ENCODE measurements at places on chromosomes 6 and 20.

GRCh38 chr6:160960839-160961238 is 30.7 kb upstream of the MAP3K4 start:
- DNase-seq = no peak
- H3K36me3 ChIP-seq = no peaks in the 10 kb centered on the region
- no peaks in the 10 kb centered on the region for H3K27me3 ChIP-seq

DNA sequence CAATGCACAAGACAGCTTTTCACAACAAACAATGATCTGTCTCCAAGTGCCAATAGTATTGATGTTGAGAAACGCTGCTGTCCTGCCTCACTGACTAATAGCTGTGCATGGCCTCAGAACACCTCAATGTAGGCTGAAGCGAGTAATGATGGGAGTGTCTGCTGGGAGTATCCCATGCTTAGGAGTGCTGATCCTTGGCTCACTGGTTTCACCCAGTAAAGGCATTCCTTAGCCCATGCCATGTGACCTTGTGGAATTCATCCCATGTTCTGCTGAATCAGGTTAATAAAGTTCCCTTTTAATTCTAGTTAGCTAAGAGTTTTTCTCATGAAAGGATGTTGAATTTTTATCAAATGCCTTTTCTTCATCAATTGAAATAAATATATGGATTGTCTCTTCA is 3.8 kb upstream of the WFDC12 start:
- no peak for DNase-seq
- H3K36me3 ChIP-seq = no peaks in the 10 kb centered on the region
- H3K27me3 ChIP-seq = no peaks in the 10 kb centered on the region
- no peak overlapping the region for H3K27ac ChIP-seq
- no peaks in the 10 kb centered on the region for H3K4me1 ChIP-seq
- H3K4me3 ChIP-seq = no peak overlapping the region

- no peak overlapping the region for H3K27ac ChIP-seq
- H3K36me3 ChIP-seq = no peaks in the 10 kb centered on the region
- no peak for DNase-seq
Observed at GRCh38 chr20:60202046-60202445, 243.8 kb downstream of the CDH26 start.

DNA sequence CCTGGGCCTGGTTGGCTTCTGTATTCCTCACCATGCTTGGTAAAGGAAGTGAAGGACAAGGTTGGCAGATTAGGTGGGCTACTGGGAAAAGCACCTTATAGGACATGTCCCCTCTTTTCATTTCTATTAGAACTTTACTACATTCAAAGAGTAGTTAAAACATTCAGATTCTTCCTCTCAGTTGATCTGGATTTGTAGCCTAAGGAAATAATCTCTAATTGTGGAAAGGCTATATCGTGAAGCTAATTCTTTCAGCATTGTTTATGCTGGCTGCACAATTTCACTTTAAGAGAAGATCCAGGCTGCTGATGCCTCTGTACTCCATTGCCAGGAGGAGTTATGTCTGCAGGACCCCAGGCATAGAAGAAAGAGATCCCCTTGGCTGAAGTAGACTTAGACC is 58.8 kb downstream of the ARHGAP40 start:
- no peaks in the 10 kb centered on the region for H3K4me1 ChIP-seq
- no peaks in the 10 kb centered on the region for H3K36me3 ChIP-seq
- H3K27ac ChIP-seq = no peak overlapping the region
- no peak for DNase-seq
- no peaks in the 10 kb centered on the region for H3K27me3 ChIP-seq

GRCh38 chr6:7273709-7274108 is 39.3 kb downstream of the SSR1 start:
- H3K36me3 ChIP-seq = no peaks in the 10 kb centered on the region
- H3K4me3 ChIP-seq = no peak overlapping the region
- no peak overlapping the region for H3K27ac ChIP-seq
- H3K27me3 ChIP-seq = no peaks in the 10 kb centered on the region
- no peaks in the 10 kb centered on the region for H3K4me1 ChIP-seq

- H3K4me3 ChIP-seq = no peak overlapping the region
- no peak for DNase-seq
- no peaks in the 10 kb centered on the region for H3K4me1 ChIP-seq
- no peak overlapping the region for H3K27ac ChIP-seq
Observed at GRCh38 chr6:16911088-16911487, 149.8 kb upstream of the ATXN1 start.

GRCh38 chr6:136341967-136342366 is 52.3 kb upstream of the BCLAF1 start:
- H3K4me3 ChIP-seq = no peak overlapping the region
- no peaks in the 10 kb centered on the region for H3K36me3 ChIP-seq
- no peak overlapping the region for H3K27ac ChIP-seq
- no peak for DNase-seq
- H3K4me1 ChIP-seq = no peaks in the 10 kb centered on the region

GRCh38 chr6:51199105-51199552 is 380.5 kb downstream of the TFAP2B start:
- H3K4me1 ChIP-seq = no peaks in the 10 kb centered on the region
- no peak for DNase-seq
- no peak overlapping the region for H3K27ac ChIP-seq
- H3K36me3 ChIP-seq = no peaks in the 10 kb centered on the region
- H3K27me3 ChIP-seq = no peaks in the 10 kb centered on the region

DNA sequence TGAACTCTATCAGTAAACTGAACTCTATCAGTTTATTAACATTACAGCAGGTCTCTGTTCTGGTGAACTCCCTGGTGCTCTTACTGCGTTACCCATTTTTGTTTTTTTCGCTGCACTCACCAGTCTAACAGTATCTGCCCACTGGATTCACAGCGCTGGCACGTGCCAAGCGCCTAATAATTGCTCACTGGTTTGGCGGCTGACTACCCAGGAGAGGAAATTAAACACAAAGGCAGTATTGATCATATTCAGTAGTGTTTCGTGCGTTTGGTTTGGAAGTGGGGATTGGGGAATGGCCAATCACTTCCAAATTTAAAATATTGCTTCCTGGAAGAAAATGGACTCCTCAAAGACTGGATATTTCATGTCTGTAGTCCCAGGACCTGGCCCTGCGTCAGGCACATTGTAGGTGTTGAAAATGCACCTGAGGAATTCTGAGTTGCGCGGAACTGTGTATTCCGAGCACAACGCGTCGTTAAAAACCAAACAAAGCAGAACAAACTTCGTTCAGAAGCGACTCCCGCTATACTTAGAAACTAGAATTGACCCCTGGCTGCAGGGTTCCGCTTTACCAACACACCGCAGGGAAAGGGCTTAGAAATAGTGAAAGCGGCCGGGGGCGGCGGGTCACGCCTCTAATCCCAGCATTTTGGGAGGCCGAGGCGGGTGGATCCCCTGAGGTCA is 1.1 kb upstream of the RPS12 start:
- H3K27me3 ChIP-seq = no peaks in the 10 kb centered on the region
- peak; percentile 34 for DNase-seq
- H3K27ac ChIP-seq = peak overlapping the region; percentile 89
- H3K4me3 ChIP-seq = peak overlapping the region; percentile 89
- H3K4me1 ChIP-seq = peaks cover 8% of the 10 kb centered on the region

GRCh38 chr6:137717074-137718073 is 149.7 kb upstream of the TNFAIP3 start:
- no peak overlapping the region for H3K27ac ChIP-seq
- H3K4me3 ChIP-seq = no peak overlapping the region
- no peaks in the 10 kb centered on the region for H3K27me3 ChIP-seq
- no peak for DNase-seq

GRCh38 chr6:158416883-158417759 is 104.9 kb downstream of the TULP4 start:
- DNase-seq = no peak
- no peaks in the 10 kb centered on the region for H3K27me3 ChIP-seq
- no peaks in the 10 kb centered on the region for H3K4me1 ChIP-seq
- no peak overlapping the region for H3K4me3 ChIP-seq

DNA sequence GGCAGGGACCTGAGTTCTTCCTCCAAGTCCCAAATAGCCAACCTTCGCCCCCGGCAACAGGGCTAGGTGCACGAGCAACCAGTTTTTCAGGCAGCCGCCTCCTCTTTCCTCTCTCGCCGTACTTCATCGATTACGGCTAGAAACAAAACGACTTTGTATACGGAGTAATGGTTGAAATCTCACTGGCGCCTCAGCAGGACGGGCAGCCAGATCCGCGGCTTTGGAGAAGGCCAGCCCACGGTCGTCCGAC is 333 bp upstream of the SMIM13 start:
- no peak for DNase-seq
- peaks cover 19% of the 10 kb centered on the region for H3K4me1 ChIP-seq
- H3K36me3 ChIP-seq = no peaks in the 10 kb centered on the region
- H3K27ac ChIP-seq = peak overlapping the region; percentile 99
- H3K27me3 ChIP-seq = no peaks in the 10 kb centered on the region
